ENCODE measurements at places on chromosomes 5 and 9.

GRCh38 chr9:97958812-97959511, 21.0 kb upstream of the HEMGN start:
- no peak for DNase-seq

GRCh38 chr5:76175821-76176403, 92.7 kb downstream of the SV2C start:
- DNase-seq, result no peak

DNA sequence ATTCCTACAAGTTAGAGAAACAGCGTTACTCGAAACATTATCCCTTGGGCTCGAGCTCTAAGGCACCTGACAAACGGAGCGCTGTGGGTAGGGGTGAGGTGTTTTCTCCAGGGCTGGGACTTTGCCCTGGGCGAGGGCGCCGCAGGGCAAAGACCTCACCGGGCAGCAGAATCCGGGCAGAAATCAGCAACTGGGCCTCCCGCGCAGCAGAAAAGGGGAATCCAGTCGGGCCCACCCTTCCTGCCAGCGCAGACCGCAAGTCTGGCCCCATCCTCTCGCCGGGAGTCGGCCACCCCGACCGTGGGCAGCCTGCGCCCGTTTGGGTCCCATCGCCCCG, 430 bp upstream of the MSH3 start:
- no peak for DNase-seq

GRCh38 chr9:16726718-16727451, 143.6 kb downstream of the BNC2 start:
- DNase-seq, result peak; percentile 54

GRCh38 chr5:90542827-90543519, 13.6 kb upstream of the LYSMD3 start:
- DNase-seq, result no peak

DNA sequence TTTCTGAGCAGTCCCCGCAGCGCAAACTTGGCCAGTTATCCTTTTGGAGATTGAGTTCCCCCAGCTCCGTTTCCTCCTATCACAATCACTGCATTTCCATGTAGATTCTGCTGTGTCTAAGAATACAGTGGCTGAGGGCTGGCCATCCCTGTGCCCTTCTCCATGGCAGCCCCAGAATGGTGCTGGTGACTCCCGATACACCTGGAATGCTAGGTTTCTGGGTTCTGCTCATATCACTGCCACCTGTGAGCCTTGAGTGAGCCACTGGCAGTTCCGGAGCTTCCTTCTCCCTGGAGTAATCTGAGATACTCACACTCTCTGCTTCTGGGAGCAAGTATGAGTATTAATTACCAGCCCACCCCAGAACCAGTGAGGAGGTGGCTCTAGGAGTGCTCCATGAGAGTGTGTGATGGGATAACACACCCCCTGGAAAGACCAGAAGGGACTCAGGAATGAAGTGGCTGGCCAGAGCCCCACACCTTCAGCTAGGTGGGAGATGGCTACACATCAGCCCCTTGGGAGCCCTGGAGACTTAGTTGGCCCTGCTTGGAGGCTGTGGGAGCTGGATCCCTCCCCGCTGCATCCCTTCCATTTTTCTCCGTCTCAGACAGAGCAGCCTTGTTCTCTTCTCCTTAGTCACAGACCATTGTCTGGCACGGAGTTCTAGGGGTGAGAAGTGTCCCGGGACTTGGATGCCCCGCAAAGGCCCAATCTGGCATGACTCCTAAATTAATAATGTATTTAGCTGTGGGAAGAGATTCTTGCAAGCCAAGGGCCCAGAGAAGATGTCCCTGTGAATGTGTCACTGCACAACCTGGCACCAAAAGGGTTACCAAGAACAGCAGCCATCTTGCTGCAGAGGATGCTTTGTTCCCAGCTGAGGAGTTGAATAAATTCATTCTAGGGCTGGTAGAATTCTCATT, 4.9 kb downstream of the PCDHGC5 start:
- DNase-seq, result no peak

Data from NCI-H2171 (cell line).